ENCODE measurements at places on chromosomes 3 and 15. TPM values are rescaled to one million over a fixed set of nuclear protein-coding genes. Genes with fewer than 3 reads are reported as not detected.

DNA sequence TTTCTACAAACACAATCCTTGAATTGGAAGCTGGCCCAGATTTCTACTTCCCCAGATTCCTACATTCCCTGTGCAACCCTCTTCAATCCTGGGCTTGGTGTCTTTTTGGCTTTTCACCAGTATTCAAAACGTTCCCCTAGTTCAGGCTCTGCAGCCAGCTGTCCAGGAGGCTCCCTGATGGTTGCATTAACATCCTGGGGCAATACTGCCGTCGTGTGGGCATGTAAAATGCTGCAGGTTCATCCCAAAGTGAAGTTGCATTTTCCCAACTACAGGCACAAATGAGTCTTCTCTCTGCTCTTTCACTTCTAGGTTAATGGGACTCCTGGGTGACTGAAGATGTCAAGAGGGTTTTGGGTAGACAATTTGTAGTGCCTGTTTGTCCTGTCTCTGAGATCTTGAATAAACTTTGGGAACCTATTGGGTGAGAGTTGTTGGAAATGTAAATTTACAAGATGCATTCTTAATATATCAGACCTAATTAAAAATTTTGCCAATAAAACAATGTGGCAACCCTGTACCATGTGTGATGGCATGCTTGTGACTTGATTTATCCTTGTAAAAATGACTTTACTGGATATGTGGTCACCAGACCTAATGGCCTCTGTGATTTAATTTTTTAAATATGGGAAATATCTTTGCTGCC lies 28.6 kb downstream of the SOX14 start:
- H3K4me1 ChIP-seq, result peaks cover 3% of the 10 kb centered on the region
- no peaks in the 10 kb centered on the region for H3K27me3 ChIP-seq
- H3K27ac ChIP-seq, result no peak overlapping the region
- DNase-seq, result peak; percentile 69
- no peak overlapping the region for H3K4me3 ChIP-seq

DNA sequence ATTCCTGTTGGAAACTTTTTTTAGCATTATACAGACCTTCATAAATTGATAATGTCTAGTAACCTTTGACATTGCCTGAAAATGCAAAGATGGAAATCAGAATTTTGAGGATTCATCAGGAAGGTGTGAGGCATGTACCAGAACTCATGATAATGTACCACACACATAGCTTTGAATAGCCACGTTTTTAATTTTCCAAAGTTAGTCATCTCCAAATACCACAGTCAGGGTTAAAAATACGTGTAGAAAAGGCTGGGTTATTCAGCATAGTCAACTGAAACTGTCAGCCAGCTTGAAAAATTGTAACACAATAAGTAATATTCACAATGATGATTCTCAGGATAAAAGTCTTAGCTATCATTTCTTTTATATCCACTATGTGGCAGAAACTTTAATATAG lies 102.0 kb upstream of the THRB start:
- no peaks in the 10 kb centered on the region for H3K27me3 ChIP-seq
- no peak overlapping the region for H3K4me3 ChIP-seq
- H3K27ac ChIP-seq, result no peak overlapping the region
- no peaks in the 10 kb centered on the region for H3K4me1 ChIP-seq
- no peaks in the 10 kb centered on the region for H3K36me3 ChIP-seq

LINS1 gene
- 8.1 TPM for total RNA-seq

DNA sequence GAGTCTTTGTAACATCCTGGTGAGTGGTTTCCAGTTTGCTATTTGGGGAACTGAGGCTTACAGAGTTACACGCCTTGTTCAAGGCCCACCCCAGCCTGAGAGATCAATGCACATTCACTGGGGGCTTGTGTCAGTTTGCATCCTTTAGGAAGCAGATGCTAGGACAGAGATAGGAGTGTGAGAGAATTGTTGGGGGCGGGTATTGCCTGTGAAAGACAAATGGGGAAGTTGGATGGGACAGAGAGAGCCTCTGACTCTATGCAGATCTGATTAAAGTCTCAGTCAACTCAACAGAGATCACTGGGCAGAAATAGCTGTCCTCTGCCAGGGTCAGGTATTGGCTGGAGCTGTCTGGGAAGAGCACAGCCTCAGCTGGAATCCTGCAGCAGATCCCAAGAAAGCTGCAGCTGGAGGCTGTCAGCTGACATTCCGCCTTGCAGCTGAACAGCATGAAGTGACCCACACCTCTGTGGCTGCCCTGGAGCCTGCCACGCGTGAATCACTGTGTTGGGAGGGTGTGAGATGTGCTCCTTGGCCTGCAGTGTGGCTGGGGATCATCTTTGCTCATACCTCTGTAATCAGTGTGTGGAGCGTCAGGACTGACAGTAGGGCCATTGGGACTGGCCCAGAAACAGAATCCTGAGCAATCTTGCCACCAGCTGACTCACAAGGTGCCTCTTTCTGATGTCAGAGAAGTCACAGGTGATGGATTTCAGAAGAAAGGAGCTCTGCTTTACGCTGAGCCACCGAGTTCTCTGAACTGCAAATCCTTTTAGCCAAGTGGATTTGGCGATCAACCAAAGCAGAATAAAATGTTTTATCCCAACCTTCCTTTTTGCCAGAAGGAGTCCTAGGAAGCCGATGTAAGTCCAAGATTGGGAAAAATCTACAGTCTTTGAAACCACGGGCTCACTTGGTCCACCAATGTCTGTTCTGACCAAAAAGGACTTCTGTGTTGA lies 284.1 kb upstream of the LRRFIP2 start:
- H3K27me3 ChIP-seq, result no peaks in the 10 kb centered on the region
- H3K27ac ChIP-seq, result no peak overlapping the region
- H3K4me3 ChIP-seq, result no peak overlapping the region
- DNase-seq, result no peak
- H3K4me1 ChIP-seq, result no peaks in the 10 kb centered on the region
- no peaks in the 10 kb centered on the region for H3K36me3 ChIP-seq

COLQ gene
- 1.9 TPM for total RNA-seq

DNA sequence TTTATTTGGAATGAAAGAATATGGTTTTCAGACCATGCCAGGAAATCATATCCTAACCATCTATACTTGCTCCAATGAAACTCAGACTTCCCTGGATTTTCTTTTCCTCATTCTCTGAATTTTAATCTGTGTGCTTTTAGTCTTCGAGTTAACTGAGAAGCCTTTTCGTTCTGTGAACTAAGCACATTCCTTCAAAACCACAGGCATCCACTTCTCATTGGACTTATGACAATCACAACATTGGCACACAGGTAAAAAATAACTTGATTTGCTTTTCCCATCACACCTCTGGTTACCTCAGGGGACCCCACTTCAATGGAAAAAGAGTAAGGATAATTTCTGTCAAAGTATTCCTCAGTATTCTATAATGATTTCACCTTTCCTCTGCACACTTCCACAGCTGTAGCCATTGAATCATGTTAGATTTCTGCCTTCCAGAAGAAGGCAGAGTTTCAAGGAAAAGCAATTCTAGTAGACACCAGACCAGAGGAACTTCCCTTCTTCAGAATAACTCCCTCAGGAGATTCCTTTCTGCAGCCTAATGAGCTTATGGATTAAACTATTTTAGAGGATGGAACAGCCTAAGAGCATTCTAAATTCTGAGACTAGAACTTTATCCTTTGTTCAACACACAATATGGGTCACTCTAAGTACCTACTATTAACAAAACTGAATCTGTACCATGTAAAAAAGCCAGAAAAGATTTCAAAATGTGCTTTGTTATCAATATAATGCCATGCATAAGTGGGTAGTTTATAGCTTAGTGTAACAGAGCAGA lies 15.9 kb downstream of the COMMD2 start:
- H3K27me3 ChIP-seq, result no peaks in the 10 kb centered on the region
- no peaks in the 10 kb centered on the region for H3K4me1 ChIP-seq
- peaks cover 5% of the 10 kb centered on the region for H3K36me3 ChIP-seq

DNA sequence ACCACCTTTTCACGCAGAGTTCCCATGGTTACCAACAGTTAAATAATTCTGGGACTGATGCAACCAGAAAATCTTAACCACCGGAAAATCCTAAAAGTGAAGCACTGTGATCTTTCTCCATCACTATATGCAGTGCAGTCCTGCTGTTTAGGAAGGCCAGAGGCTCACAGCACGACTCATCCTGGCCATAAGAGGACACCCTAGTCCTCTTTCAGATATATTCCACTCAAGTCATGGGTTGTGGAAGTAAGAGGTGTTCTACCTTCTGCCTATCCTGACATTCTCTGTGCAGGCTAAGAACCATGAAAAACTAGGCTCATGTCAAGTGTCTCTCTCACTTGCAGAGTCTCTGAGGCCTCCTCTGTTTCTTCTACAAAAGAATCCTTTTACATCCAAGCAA lies 67.2 kb downstream of the DHX30 start:
- no peaks in the 10 kb centered on the region for H3K4me1 ChIP-seq
- no peaks in the 10 kb centered on the region for H3K27me3 ChIP-seq
- peaks cover 55% of the 10 kb centered on the region for H3K36me3 ChIP-seq
- H3K27ac ChIP-seq, result no peak overlapping the region
- no peak for DNase-seq
